ENCODE measurements at places on chromosomes 1 and 21.

DNA sequence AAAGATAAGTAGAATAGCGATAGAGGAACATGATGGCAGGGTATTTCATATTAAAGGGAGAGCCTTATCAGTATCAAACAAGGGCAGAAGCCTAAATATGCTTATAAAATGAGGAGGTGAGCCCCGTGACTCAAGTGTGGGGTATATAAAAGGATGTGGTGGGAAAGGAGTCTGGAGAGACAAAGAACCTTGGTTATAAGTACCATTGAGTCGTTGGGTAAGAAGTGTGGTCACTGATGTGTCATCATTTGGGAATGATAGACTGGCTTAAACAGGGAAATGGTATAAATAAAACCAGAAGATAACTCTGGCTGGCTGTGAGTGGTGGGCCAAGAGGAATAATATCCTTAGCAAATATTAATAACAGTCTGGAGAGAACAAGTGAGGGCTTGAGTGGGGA is 10.9 kb upstream of the CD5L start:
- DNase-seq, result no peak

- DNase-seq, result no peak
Observed at GRCh38 chr1:36366091-36366661, 19.5 kb downstream of the STK40 start.

- peak; percentile 90 for DNase-seq
Observed at GRCh38 chr1:23484253-23485001, 448 bp upstream of the ASAP3 start.

GRCh38 chr1:61436016-61436415 is 288.9 kb downstream of the TM2D1 start:
- DNase-seq, result no peak

DNA sequence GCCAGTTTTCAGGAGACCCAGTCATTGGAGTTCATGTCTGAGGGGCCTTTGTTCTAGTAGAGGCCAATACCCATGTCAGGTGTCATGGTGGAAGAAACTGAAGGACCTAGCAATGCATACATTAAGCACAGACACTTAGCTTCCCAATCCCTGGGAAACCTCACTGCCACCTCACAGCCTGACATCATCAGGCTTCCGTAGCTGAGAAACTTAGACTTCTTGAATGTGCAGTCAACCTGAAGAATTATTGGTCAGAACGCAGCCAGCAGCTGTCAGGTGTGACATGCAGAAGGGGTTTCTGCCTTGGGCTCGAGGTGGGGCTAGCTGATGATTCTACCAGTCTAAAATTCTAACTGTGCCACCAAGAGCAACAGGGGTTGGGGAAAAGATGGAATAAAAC is 1.9 kb upstream of the ITPKB start:
- DNase-seq, result no peak

- DNase-seq, result no peak
Observed at GRCh38 chr1:233704170-233704897, 90.4 kb downstream of the KCNK1 start.

DNA sequence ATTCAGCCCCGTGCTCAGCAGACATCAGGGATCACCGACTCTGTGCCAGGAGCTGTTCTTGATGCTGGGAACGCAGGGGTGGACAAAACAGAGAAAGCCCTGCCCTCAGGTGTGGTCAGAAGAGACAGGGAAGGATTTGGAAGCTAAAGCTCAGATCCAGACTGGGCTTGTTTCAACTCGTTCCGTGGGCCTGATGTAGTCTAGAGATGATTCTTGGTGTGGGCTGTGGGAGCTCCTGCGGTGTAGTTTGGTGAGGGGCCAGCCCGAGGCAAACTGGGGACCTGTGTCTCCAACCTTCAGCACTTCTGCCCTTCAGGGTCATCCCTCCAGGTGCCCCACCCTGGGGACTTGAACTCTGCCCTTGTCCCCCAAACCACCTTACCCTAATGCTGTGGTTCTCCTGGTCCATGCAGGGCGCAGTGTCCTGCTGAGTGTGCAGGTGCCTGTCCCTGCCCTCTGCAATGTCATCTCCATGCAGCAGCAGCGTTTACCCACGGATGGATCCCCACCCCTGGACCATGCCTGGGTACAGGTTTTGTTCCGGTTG is 17.3 kb upstream of the ABCG1 start:
- DNase-seq, result no peak

DNA sequence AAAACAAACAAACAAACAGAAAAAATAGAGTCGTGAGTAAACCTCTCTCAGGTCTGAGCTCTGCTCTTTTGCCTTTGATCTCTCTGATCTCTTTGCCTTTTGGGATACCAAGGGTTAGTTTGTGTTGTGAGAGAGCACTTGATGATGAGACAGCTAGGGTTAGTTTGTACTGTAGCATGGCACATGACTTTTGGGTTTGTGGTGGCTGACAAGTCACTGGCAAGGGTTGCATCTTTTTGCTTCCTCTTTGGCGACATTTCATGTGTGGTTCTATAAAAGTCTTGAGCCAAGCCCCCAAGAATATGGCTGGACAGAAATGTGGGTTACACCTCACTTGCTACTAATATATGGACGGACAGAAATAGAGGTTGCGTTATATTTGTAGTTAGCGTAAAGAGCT is 60.5 kb downstream of the TESK2 start:
- no peak for DNase-seq

- DNase-seq, result no peak
Observed at GRCh38 chr1:227900571-227901051, 47.1 kb downstream of the WNT9A start.

DNA sequence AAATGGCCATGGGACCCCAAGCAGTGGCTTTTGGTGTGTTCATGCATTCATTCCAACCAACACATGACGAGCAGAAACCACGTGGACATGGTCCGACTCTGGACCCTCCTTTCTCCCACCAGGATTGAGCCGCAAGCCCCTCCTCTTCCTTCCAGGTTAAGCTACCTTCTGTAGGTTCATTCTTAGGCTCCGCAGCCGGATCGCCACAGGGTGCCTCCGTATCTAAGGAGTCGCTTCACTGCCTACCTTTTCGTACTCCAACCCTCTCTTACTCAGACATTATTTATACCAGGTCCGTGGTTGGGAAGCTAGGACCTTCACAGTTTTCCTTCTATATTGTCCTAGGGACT is 63.6 kb downstream of the RHBG start:
- no peak for DNase-seq

GRCh38 chr1:150233359-150234308 is 2.3 kb downstream of the ANP32E start:
- no peak for DNase-seq

GRCh38 chr1:174957829-174958228 is 41.9 kb upstream of the CACYBP start:
- no peak for DNase-seq

GRCh38 chr1:101781201-101781831 is 215.4 kb downstream of the OLFM3 start:
- no peak for DNase-seq

DNA sequence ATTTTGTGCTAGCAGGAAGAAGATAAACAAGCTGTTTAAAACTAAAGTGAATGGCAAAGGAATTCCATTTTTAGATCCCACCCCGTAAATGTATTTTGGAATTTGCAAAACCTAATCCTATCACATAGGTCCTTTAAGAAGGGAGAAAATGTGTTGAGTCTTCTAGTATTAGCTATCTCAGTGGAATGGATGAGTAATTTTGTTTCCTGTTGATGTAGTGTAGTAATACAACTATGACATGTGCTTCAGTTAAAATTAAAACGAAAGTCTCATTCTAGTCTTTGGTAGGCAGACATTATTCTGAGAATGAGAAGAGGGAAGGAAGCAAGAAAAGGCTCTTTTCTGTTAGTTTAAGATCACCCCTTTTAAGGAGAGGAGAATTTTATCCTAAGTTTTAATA is 265.9 kb upstream of the C1orf105 start:
- DNase-seq, result no peak

GRCh38 chr1:184889166-184889565 is 85.1 kb downstream of the NIBAN1 start:
- no peak for DNase-seq

DNA sequence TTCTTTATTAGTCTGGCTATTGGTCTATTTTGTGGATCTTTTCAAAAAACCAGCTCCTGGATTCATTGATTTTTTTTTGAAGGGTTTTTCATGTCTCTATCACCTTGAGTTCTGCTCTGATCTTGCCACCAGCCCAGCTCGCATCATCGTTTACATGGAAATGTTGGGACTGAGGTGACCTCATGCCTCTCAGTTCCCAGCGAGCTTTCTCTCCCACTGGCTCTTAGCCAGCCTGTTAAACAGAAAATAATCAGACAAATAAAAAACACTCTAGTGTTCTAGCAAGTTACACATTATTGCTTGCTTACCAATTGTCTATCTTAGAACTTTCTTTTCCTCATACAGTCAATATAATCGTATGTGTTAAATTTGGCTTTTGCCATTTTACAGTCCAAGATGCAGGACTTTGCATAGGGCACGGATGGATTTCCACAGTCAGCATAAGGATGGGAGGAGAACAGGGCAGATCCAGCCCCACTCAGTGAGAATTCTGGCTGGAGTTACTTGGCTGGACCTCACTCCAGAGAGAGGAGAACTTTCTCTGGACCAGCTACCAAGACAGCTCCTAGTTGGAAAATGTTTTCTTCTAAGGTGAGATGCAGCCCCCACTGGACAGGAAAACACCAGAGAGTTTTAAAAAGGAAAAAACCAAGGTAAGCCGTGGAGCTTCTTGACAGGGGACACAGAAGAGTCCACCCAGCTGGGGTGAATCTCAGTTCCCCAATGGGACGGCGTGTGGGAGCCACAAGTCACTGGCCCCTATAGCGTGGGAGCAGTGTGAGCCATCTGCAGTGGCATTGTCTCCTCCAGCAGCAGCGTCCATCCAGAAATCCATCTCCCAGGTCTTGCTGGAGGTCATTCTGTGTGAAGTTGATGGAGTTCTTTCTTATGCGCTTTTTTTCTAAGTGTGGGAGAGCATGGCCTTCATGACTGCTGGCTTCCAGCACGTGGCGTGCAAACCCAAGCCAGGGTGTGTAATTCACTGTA is 17.6 kb downstream of the PGBD2 start:
- no peak for DNase-seq

DNA sequence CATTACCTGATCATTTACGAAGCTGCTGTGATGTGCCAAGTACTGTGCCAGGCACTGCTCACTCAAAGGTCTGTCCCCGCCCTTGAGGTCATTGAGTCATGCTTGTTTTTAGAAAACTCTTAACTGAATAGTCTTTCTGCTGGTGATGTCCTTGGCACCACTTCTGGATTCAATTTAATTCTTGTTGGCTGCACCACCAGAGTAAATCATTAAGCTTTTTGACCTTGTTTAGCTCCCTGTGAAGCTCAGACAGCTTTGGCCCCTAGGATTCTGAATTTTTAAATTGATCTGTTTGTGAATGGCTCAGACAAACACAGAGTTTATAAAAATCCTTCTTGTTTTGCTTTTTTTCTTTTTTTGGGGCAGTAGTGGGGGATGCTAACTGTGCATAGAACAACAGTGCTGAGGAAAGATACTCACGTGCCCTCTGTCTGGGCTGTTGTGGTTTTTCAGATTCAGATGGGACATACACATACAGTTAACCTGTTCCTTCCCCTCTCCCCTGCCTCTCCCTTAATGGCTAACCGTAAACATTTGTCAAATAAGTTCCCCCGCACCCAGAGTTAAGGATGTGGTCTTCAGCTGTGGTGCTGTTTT is 67.6 kb downstream of the MTR start:
- no peak for DNase-seq

GRCh38 chr1:64228167-64228957 is 24.9 kb downstream of the UBE2U start:
- no peak for DNase-seq

GRCh38 chr1:154207262-154207661 is 1.1 kb upstream of the CFAP141 start:
- DNase-seq, result no peak

- no peak for DNase-seq
Observed at GRCh38 chr1:227955808-227956207, 8.1 kb upstream of the WNT9A start.

GRCh38 chr1:230781594-230781993 is 34.4 kb downstream of the CAPN9 start:
- DNase-seq, result no peak

GRCh38 chr1:162080472-162081015 is 11.1 kb downstream of the NOS1AP start:
- DNase-seq, result no peak

GRCh38 chr1:27117733-27118439 is 37.0 kb downstream of the SLC9A1 start:
- no peak for DNase-seq

DNA sequence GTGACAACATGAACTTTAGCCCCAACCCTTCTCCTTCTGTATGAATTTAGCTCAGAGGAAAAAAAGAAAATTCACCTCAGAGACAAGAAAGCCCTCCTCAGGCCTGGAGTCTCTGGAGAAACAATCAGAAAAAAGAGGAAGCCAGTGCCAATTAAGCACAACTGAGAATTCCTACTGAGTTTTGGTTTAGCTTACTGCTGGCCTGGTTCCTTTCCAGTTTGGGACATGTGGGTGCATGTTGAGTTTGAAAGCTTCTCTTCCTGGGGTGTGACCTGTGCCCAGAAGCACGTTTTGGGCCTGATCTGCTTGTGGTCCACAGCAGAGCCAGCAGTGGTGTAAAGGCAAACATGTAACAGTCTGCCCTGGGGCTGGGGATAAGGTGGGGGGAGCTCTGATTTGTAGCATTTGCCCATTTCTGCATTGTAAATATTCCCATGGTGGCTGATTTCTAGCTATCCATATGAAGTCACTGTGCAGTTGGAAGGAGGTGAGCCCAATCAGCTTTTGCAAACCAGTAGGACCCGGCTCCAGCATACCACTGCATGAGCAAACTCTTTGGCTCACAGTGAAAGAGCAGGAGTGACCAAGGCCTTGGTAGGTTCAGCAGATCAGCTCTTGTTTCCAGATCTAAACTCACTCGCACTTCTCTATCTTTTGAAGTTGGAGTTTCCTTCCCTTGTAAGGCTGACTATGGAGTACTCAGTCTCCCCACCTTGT is 4.7 kb upstream of the THEM5 start:
- DNase-seq, result no peak

DNA sequence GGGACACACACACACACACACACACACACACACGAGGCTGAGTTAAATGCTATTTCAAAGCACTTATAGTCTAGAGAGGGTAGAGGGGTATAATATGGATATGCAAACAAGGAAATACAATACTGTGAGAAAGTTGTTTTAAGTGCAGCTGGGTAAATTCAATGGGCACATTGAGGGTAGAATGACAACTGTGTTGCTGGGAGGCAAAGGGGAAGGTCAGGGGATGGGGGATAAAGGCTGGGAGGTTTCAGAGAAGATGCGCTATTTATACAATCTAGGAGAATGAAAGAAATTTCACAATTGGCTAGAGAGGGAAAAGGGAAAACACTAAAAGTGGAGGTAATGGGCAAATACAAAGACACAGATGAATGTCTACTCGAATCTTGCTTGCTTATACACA is 19.4 kb downstream of the EXTL2 start:
- no peak for DNase-seq

DNA sequence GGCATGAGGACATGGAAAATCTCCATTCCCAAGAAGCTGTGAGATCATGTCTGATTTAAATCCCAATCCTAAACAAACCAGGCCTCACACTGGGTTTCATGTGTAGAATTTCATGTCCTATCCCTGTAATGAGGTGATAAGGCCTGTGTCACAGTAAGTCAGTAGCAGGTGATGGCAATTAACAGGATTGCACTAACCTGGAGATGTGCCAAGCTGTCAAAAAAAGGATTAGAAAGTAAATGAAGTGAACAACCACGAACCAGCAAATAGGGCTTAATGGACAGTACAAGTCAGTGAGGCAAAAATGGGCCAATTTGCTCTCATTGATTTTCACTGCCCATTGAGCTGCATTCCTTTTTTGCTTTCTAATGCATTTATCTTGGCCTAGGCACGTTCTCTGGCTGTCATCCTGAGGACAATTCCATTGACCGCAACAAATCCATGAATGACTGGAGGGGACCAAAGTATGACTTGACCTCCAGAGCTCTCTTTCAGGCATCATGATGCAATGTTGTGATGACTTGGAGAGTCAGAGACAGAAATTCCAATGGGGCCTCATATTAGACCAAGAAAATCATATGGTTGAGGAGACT is 673.6 kb upstream of the ADGRL2 start:
- no peak for DNase-seq
